NCI-H1417 treated with DMSO at 0.1 percent for 48 hours (cell line): ENCODE measurements at places on chromosomes 12 and 14.

DNA sequence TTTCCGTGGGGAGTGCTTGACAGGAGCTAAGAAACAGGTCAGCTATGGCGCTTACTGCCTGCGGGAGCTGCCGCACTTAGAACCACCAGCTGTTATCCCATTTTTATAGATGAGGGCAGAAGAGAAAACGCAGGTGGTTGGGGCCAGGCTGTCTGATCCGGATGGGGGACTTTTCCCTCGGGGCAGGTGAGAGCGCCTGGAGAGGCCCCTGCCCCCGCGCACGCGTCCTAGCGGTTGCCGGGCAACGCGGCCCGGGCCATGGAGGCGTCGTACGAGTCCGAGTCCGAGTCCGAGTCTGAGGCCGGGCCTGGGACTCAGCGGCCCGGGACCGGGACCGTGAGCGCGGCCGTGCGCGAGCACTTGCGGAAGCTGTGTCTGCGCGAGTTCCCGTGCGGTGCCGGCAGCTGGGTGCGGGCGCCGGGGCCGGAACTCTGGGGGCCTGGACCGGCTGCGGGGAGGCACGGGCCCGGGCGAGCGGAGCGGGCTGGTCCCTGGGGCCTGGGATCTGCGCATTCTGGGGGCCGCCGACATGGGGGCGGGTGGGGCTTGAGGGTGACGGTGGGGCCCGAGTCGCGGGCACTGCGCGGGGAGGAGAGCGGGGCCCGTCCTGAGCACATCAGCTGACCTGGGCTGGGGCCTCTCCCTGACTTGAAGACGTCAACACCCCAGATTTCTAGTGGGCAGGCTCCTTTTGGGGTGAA is at the start of gene LRRC43:
TSS of gene LRRC43 (plus strand) at position 237 of the 701 bp plus-strand sequence. CDS start at position 259, 22 bp downstream.
- no peak for DNase-seq

- peak; percentile 32 for DNase-seq
Measured at GRCh38 chr12:98228683-98229539, 286.5 kb upstream of the TMPO start.

DNA sequence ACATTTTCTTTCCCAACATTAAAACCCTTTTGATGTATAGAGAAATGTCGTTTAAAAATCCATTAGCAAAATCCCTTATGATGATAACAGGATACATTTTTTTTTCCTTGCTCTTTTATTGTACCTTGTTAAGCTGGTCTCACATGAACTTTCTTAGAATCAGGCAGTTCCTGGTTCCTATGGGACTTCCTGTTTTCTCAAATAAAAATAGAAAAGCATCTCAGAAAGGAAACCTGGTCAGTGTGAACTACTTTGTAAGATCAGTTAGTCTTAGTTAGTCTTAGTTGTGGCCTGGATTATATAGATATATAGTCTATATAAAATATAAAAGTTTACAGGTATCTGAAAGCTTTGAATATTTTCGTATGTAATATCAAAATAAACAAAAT is 40.3 kb downstream of the LEMD3 start:
- DNase-seq = no peak

DNA sequence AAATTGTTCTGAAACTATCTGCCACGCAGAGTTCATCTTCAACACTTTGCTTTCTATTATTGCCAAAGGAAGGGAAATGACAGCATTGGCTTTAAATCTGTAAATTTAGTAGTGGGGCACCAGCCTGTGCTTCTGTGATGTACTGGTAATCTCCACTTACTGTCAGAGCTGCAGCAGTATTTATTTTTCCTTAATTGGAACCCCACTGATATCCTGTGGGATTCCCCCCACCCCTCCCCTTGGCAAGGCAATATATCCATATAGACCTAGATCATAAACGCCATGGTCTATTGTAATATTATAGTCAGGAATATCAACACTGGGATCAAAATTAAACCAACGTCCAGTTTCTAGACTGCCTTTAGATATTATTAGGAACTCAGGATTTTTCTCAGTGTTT is 96.7 kb downstream of the RMST start:
- DNase-seq = peak; percentile 77

DNA sequence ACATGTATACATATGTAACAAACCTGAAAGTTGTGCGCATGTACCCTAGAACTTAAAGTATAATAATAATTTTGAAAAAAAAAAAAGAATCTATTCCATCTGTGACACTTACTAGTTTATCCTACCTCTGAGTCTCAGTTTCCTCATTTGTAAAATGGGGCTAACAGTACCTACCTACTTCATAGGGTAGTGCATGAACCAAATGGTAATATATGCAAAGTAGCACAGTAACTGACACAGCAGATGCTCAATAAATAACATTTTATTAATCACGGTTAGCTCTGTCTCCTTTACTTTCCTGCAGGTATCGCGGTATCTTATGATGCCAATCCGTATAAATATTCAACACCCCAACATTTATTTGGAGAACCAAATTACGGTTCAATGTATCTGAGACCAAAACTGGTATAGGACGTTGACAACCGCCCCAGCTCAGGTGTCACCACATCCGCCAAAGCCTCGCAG is 703 bp downstream of the TMED10 start:
- DNase-seq = no peak
